Chondrocyte (in vitro differentiated cells): ENCODE measurements at places on chromosomes 2 and 18. TPM values are rescaled to one million over a fixed set of nuclear protein-coding genes. Genes with fewer than 3 reads are reported as not detected.

Gene GPBAR1
- total RNA-seq, result 0.10 to 0.26 TPM (median 0.22 TPM) in 3 replicates

Gene MORN2
- 9.5 to 20.0 TPM (median 9.8 TPM) in 3 replicates for total RNA-seq

Gene ANKAR
- 4.0 to 6.4 TPM (median 4.4 TPM) in 3 replicates for total RNA-seq

Gene AQP12B
- total RNA-seq, result not detected in 3 replicates

Gene KLHL41
- total RNA-seq, result 1.4 to 2.3 TPM (median 2.2 TPM) in 3 replicates

Gene TSPYL6
- not detected in 3 replicates for total RNA-seq

Gene RUFY4
- not detected in 3 replicates for total RNA-seq

Gene DIPK1C
- not detected in 3 replicates for total RNA-seq

Gene CD226
- total RNA-seq, result 0.62 to 1.3 TPM (median 0.82 TPM) in 3 replicates

Gene GALNT1
- total RNA-seq, result 209 to 255 TPM (median 228 TPM) in 3 replicates

Gene ANTXR1
- total RNA-seq, result 207 to 351 TPM (median 347 TPM) in 3 replicates

Gene ABCG5
- total RNA-seq, result not detected in 3 replicates

Gene C2orf66
- total RNA-seq, result 0.89 TPM in 1 of 3 replicates, not detected in the others

Gene NR4A2
- total RNA-seq, result 1.2 TPM in 3 replicates

Gene GORASP2
- 117 to 126 TPM (median 125 TPM) in 3 replicates for total RNA-seq

Gene RBM44
- total RNA-seq, result 0.48 to 0.54 TPM (median 0.50 TPM) in 3 replicates

Gene FTCDNL1
- 0.34 to 1.2 TPM (median 0.65 TPM) in 3 replicates for total RNA-seq

Gene STEAP3
- 44.6 to 151 TPM (median 46.6 TPM) in 3 replicates for total RNA-seq

Gene GREB1L
- 2.3 to 4.1 TPM (median 2.4 TPM) in 3 replicates for total RNA-seq

Gene CTDSP1
- total RNA-seq, result 85.0 to 97.8 TPM (median 95.3 TPM) in 3 replicates

Gene PTPRN
- 0.67 to 0.87 TPM (median 0.80 TPM) in 3 replicates for total RNA-seq

Gene SERPINB10
- not detected in 3 replicates for total RNA-seq
